Stimulated activated CD4-positive, alpha-beta T cell treated with anti-CD3 and anti-CD28 coated beads, TNF-alpha, amount 100 ng/mL, for 1 hour (primary cell): ENCODE measurements at places on chromosomes 3 and 15.

- no peak for DNase-seq
These were observed 1.2 kb downstream of the CLSTN2 start for GRCh38 chr3:139935866-139936817.

DNA sequence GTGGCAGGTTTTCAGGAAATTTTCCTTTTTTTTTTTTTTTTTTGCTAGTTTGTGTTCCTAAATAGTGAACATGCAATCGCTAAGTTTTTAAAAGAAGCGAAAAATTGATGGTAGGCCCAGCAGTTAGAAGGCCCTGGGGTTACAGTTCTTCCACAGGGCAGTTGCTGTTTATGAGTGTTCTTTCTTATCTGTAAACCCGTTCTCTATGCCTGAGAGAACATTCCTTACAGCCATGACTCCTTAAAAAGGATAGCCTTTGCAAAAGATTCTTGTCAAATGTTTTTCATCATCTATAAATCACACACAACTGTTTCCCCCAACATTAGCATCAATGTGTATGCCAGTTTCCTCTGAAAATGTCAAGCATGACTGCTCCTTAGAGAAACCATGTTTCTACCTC lies 23.8 kb upstream of the MYZAP start:
- DNase-seq: no peak

GRCh38 chr3:10332481-10333348 lies 11.8 kb upstream of the SEC13 start:
- DNase-seq: no peak

DNA sequence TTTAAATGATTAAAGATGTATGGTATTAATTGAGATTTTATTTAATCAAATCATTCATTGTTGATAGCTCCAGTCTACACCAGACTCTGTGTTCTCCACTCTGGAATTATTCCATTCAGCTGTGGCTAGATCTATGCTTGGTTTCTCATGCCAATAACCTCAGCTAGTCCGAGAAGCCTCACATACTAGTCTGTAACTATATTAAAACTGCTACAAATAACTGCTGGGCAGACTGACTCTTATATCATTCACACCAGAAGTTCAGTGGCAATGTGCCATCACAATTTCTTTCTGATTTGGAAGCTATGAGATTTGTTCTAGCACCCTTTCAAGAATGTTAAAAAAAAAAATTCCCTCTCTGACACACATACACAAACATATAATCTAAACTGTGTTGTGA lies 947.3 kb downstream of the ROBO1 start:
- DNase-seq: no peak

GRCh38 chr15:73560501-73561117 lies 72.6 kb downstream of the NPTN start:
- DNase-seq: no peak

DNA sequence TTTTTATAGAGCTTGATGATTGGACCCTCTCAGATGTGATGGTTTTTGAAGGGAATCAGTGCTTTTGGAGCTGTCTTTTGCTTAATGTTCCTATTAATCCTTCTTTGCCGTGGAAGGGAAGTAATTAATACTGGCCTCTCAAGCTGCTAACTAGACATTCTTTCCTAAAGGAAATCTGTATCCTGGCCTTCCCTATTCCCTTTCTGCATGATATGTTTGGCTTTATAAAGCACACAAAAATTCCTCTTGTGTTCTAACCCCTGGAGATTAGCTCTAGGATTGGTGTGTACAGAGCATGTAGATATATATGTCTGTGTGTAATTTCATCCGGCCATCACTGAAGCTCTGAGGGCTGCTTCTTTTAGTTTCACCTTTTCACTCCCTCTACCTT lies 6.9 kb downstream of the ATXN7 start:
- DNase-seq: no peak

DNA sequence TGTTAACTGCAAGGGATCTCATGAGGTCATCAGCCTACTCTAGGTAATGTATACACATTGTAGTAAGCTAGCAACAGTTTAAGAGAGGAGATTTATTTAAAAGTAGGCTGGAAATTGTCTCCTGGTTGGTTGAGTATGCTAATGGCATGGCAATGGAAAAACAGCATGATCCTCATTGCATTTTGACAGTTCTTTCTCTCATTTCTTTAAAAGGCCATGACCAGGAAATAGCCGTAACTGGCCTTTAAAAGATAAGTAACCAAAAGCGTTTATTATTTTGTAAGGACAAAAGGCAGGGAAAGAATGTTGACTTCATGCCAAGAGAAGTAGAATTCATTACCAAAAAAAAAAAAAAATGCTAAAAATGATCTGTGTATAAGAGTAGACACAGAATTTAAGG lies 310.3 kb downstream of the FGF12 start:
- no peak for DNase-seq

GRCh38 chr3:51798411-51798963 lies 19.4 kb upstream of the IQCF6 start:
- DNase-seq: no peak

- no peak for DNase-seq
These were observed 38.3 kb downstream of the CPN2 start for GRCh38 chr3:194312743-194313281.

DNA sequence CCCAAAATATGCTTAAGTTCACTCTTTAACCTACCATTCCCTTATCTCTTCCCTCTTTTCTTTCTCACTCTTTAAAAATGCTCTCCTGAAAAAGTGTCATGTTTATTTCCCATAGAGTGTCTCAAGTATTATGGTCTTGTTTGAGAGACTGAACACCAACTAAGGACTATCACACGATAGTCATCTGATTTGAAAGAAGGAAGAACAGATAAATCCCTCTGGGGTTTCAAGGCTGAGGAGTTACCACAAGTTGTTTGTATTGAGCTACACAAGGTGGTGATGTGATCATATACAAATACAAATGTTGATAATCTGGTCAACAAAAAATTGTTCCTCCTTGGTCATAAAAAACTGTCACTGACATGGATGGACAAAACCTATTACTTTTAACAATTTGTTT lies 13.8 kb downstream of the MEIS2 start:
- DNase-seq: no peak

DNA sequence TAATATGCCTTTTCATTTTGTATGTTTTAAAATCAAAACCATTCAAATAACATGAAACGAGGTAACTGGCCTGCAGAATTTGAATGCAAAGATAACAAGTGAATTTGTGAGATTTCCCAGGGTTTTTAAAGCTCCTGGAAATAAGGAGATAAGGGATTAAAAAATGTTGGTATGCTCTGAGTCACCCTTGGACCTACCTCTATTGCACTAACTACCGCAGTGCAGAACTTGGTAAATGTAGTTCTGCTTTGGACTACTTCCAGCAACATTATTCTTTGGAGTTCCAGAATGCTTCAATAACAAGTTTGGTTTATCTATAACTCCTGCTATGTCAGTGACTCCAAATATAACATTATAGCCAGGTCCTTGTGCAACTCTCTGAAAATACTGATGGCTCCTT lies 201.7 kb downstream of the GAP43 start:
- DNase-seq: no peak

DNA sequence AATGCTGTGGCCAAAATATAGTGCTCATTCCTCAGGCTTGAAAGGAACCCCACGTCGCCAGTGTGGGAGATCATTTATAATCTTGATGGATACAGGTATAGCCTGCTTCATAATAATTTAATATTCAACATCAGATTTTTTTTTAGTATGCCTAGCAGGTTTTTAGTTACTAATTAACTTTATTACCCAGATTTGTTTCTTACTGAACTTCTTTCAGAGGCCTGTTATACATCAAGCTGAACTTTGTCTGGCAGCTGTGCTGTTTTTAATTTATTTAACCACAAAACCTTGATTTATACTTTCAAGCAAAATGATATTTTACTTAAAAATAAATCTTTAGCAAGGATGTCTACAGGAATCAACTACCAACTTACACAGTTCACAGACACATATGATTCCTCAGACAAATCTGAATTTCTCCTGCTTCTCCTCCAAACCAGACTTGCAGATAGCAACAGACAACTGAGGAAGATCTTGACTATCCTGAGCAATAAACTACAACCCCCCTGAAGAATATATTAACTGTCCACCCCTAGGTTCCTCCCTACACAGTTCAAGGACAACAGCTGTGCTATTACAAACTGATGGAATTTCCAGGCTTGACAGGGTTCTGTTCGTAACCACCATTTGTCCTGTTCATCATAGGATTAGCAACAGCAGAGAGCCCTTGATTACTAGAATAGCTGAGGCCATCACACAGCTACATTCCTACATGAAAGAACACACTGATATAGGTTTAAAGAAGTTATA lies 610 bp downstream of the MAP4 start:
- no peak for DNase-seq

DNA sequence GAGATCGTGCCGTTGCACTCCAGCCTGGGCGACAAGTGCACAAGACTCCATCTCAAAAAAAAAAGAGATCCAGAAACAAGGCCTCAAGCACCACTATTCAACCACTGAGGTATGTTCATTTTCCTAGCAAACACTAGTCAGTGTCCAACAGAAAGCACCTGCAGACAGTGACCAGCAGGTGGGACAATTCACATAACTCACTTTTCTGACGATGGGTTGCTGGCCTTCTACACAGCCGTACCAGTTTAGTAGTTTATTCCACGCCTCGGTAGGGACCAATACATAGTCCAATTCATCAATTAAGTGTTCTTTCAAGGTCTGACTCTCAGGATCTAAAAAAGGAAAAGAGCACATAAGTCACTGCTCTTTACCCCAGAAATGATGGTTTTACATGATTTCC lies 12.4 kb downstream of the USP4 start:
- DNase-seq: no peak

- DNase-seq: no peak
These were observed 999 bp upstream of the KIF7 start for GRCh38 chr15:89656116-89656815.

DNA sequence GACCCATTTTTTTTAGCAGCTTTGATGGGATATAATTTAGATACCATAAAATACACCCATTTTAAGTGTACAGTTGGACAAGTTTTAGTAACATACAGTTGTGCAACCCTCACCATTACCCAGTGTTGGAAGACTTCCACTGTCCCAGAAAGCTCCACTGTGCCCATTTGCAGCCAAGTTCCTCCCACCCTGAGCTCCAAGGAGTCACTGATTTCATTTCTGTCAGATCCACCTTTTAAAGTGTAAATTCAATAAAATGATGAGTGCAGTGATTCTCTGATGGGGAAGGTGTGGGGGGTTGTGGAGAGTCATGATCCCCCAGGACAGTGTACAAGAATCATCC lies 93.2 kb upstream of the IGF1R start:
- no peak for DNase-seq

DNA sequence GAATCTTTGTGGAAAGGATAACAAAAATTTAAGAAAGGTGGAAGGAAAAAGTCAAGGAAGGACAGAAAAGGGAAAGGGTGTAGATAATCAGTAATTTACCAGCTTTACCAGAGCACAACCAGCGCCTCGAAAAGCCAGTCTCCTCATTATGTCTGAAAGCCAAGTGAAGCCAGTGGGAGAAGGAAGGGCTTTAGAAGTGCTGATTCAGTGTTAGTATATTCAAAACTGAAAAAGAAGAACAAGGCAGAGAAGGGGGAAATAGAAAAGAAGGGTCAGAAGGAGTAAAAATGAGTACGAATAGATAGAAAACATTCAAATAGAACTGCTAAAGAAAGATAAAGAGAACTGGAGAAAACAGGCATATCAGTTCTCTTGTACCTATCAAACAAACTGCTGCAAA lies 4.1 kb downstream of the PBRM1 start:
- DNase-seq: no peak

- DNase-seq: no peak
These were observed 30.5 kb downstream of the KLF13 start for GRCh38 chr15:31357148-31357547.

DNA sequence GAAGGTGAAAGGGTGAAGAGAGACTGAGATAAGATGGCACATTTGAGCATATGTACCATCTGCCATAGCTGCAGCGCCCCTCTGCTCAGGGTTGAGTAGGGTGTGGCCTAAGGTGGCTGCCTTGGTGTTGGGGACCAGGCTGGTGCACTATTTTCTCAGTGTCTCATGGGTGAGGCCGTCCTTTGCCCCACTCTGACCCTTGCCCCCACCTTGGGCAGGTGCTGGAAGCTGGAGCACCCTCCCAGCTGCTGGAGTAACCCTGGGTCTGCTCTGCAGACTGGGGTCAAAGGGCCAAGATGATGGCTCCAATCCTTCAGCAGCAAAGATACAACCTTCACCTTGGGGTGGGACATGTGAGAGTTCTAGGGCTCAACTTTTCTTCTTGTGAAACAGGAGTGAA lies 69.2 kb downstream of the DAPK2 start:
- DNase-seq: no peak

DNA sequence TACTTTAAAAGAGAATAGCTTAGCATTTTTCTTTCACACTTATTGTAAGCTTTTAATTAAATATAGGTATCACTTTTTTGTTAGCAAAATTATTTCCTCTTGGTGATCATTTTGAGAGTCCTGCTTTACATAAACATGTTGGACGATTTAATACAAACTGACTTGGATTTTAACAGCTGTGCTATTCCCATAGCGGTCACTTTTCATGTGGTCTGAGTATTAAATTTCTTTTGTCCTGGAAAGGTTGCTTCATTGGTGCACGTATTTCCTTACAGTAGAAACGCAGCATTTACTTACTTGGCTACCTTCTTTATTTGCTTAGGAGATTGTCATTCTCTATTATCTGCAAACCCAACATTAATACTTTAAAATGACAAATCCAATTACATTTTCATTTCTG lies 109.4 kb downstream of the ATG7 start:
- no peak for DNase-seq

GRCh38 chr3:49903451-49904424 lies at the start of gene MST1R:
MST1R (minus strand) TSS chr3:49903873; CDS start chr3:49903609, 264 bp downstream.
- peak; percentile 64 for DNase-seq

GRCh38 chr3:25080461-25080860 lies 347.6 kb upstream of the RARB start:
- DNase-seq: no peak

- no peak for DNase-seq
These were observed 179.3 kb downstream of the ZPLD1 start for GRCh38 chr3:102614021-102614569.

DNA sequence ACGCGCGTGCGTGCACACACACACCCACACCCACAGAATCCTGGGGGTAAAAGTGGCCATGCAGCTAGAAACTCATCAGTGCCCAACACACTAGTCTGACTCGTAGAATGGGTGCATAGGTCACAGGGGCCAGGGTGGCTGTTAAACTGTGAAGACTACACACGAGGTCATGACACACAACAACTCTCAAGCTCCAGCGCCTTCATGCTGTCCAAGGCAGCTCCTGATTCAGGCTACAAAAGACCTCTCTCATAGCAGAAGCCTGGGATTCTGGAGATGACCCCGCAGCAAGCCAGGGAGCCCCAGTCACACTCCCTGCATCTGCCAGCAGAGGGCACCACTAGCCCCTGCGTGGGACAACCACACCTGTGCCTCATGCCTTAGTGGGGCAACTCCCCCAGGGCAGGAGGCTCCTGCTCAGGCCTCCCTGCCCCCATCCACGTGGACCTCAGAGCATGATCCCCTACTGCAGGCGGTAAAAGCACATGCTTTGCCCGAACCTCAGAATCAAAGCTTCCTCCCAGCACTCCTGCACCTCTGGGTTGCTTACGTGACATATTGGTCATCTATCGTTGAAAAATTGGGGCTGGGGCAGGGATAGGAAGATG lies 93.1 kb downstream of the LRIG1 start:
- peak; percentile 35 for DNase-seq
